ENCODE measurements at places on chromosomes 11 and 22.

DNA sequence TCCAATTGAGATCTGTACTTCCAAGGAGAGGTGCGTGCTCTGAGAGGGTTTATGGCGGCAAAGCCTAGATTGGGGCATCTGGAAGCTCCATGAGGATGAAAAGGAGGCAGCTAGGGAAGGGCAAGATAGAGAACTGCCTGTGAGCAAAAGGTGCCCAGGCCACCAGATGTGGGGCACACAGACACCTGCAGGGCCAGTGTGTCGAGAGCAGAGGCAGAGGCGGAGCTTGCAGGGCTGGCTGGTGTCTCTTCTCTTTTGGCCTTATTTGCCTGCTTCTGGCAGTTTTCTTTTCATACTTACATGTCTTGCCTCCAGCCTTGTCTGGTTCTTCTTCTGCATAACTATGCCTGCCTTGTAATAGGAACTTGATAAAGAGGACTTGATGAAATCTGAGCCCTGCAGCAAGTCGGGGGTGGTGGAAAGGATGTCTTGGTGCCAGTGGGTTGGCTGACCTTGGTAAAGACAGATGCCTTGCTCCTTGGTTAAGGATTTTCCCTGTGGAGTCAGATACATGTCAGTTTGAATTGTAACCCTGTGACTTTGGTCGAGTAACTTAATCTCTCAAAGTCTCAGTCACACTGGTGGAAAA, 680.3 kb downstream of the NTM start:
- DNase-seq = no peak

DNA sequence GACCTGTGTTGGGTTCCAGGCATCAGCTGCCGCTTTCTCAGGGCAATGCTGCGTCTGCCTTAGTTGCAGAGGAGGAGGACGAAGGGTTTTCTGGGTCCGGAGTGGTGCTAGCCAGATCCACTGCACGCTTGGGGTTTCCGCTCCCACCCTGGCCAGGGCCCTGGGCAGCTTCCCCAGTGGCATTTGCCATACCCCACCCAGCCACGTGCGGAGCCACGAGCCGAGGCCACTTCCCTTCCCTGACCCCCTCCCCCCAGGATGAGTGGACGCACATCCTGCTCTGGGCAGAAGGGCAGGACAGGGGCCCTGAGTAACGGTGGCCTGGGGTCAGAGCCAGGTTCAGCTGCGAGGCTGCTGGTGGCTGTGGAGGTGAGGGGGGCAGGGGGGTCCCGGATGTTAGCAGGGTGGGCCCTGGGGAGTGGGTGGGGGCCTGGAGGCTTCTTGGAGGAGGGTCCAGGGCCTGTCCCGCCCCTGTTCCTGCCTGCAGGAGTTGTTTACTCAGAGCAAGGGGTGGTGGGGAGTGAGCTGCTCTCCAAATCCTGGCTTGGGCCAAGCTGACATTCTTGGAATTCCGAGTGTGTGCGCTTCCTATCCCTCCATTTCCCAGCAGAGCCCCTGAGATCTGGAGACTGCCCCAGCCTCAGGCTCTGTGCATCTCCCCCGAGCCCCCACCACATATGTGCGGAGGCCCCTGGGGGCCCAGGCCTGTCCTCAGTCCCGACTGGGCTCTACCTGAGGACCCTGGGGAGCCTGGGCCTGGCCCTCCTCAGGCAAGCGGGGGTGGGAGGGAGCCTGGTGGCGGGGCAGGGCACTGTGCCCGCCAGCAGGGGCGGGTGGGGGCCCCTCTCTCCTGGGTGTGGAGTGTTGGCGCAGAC, 1.4 kb downstream of the TSPAN4 start:
- DNase-seq = peak; percentile 88

DNA sequence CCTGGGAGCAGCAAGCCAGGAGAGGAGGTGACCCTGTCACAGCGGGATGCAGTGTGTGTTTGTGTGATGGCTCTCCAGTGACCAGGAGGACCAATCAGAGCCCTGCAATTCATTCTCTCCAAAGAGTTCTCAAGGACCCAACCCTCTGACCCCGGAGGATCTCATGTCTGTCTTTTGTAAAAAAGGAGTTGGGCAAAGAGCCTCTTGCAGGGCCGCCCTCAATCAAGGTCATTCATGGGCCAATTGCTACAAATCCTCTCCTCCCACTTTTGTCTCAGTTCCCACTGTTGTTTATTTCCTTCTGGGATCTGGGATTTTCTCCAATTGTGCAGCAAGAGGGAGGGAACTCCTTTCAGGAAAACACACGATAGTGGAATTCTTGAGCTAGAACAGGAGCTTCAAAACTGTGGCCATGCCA, 4.0 kb downstream of the TECTA start:
- DNase-seq = no peak

- peak; percentile 26 for DNase-seq
These were observed 34.9 kb upstream of the OR10G7 start for GRCh38 chr11:124075841-124076651.

GRCh38 chr11:66719111-66719872, 9.7 kb downstream of the SPTBN2 start:
- DNase-seq = no peak

DNA sequence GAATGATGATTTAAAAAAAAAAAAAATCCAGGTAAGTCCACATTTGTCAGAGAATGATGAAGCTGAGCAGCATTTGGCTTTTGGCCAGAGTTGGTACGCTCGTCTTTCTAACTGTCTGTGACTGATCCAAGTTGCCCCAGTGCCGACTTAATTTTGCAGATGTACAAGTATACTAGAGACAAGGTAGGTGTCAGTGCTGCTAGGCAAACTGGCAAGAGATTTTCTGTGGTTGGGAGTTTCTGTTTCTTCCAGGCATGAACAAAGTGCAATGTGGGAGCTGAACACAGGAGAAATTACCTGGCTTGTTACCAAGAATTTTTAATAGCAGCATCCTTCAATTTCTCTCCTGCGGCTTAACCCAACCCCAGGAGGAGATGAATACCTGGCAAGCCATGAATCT, 307.7 kb downstream of the BUD13 start:
- no peak for DNase-seq

DNA sequence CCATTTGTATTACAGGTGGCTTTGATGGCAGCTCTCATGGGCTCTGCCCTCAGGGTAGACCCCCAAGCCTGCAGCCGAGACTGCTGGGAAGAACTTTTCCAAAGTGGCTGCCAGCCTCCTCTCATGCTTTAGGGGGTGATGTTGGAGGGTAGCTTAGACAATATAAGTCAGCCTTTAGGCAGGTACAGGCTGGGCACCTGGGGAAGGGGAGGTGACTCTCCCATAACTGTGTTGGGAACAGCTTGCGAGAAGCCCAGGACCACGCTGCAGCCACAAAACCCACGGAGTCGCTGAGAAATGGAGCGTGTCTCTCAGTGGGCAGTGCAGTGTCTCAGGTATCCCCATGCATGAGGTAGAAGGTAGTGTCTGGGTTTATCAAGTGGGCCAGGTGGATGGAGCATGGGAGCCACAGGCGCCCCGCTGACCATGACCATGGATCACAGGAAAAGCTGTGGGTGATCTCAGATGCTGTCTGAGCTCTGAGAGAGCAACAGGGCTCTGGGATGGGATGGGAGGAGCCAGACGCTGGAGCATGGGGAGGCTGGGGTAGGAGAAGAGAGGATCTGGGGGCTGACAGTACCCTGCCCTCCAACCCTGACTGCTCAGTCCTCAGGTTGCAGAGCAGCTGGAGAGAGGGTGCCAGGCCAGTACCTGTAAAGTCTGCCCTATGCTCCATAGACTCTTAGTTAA, 115.2 kb downstream of the FEZ1 start:
- DNase-seq = no peak

DNA sequence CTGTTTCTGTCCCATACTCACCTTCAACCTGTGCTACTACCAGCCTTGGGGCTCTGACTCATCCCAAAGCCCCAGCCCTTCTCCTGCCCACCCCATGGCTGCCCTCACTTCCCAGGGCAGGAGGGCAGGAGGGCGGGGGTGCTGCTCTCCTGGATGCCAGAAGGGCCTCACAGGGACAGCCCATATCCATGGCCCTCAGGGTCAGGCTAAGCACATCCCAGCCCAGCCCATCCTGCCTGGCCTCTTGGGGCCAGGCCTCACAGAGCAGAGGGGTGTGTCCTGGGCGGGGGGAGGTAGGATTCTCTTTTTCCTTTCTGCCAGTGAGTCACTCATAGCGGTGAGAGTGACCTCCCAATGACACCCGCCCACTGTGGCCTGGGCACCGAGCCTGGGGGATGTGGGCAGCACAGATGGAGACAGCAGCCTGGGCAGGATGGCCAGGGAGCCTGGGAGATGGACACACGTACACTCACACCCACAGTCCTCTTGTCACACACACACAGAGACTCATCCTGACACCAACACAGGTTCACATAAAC, 2.4 kb downstream of the LTBP3 start:
- no peak for DNase-seq

DNA sequence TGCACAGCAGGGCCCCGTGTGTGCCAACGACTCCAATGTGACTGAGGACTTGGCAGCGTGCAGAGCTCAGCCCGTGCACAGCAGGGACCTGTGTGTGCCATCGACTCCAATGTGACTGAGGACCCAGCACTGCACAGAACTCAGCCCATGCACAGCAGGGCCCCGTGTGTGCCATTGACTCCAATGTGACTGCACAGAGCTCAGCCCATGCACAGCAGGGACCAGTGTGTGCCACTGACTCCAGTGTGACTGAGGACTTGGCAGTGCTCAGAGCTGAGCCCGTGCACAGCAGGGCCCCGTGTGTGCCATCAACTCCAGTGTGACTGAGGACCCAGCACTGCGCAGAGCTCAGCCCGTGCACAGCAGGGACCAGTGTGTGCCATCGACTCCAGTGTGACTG, 347.8 kb upstream of the B3GAT1 start:
- no peak for DNase-seq
